ENCODE measurements at places on chromosomes 13 and 19.

DNA sequence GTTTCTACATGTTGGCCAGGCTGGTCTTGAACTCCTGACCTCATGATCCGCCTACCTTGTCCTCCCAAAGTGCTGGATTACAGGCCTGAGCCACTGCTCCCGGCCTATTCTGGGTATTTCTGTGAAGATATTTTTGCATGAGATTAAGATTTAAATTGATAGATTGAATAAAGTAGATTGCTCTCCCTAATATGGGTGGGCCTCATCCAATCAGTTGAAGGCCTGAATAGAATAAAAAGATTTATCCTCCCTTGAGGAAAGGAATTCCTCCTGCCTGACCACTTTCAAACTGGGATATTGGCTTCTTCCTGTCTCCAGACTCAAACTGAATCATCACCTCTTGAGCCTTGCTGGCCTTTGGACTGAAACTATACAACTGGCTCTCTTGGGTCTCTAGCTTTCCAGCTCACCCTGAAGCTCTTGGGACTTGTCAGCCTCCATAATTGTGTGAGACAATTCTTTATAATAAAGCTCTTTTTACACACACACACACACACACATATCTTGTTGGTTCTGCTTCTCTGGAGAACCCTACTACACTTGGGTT, 36.1 kb upstream of the CXCL17 start:
- no peak for DNase-seq

GRCh38 chr13:93375491-93375890, 148.9 kb downstream of the GPC6 start:
- no peak for DNase-seq

DNA sequence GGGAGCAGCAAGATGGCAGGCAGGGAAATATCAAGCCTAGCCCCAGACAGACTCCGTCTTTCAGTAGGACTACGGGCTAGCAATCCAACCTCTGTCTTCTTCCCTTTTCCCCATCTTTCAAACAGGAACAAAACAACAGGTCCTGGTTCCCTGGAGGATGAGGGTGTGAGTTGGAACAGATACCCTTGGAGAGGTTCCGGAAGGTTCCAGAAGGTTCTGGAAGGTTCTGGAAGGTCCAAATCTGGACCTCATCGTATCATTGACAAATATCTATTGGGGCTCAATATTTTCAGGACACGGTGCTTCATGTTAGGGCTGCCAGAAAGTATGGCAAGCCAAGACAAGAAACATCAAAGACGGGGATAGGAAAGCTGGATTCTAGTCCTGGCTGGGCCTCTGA, 28.5 kb upstream of the FEM1A start:
- DNase-seq, result no peak

- DNase-seq, result no peak
These were observed 7.9 kb downstream of the PIP5K1C start for GRCh38 chr19:3692141-3693024.

GRCh38 chr13:50426927-50427326, 411.7 kb downstream of the KCNRG start:
- DNase-seq, result no peak

DNA sequence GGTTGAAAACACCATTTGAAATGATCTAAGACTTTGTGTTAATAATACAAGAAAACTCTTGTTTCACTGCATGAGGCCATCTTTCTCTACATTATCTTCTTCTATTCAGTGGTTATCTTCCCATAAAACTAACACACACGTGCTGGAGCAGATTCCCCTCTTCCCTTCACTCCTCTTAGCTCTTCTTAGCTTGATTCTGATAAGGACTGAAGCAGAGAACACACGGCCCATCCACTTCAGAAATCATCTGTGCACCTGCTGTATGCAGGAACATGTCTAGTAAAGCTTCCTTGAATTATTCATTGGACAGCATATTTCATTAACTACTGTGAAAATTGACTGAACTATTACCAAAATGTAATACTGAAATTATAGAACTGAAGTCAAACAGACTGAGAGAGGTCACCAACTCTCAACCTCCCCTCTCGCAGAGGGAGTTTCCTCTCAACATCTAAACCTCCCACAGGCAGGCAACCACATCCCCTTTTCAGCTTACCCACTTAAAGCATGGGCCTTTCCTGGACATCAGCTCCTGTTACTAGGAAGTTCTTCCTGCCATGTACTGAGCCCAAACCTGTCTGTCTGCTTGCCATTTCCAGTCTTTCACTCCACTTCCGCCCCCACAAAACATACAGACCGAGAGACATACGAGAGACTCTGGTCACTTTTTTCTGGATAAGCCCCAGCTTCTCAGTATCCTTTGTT, 113.9 kb downstream of the CRYL1 start:
- DNase-seq, result peak; percentile 56

DNA sequence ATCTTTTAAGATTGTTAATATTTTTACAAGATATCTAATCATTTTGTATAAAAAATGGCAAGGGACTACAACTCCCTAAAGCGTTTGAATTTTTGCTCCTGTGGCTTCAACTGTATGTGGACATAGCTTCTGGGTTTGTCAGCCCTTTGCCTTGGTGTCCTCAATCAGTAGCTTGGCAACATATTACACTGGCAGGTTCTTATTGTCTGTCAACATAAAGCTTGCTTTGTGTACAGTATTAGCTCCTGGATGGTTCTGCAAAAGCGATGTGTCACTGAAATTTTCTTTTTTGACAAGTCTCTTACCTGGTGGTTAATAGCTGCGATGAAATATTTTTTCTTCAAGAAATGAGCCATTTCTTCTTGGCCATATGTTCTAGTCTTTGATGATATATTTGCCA, 190.0 kb downstream of the HS6ST3 start:
- DNase-seq, result no peak

- DNase-seq, result no peak
These were observed 327.8 kb downstream of the SUCLA2 start for GRCh38 chr13:47673009-47673850.

- no peak for DNase-seq
These were observed 3.1 kb downstream of the SPC24 start for GRCh38 chr19:11152318-11153062.

DNA sequence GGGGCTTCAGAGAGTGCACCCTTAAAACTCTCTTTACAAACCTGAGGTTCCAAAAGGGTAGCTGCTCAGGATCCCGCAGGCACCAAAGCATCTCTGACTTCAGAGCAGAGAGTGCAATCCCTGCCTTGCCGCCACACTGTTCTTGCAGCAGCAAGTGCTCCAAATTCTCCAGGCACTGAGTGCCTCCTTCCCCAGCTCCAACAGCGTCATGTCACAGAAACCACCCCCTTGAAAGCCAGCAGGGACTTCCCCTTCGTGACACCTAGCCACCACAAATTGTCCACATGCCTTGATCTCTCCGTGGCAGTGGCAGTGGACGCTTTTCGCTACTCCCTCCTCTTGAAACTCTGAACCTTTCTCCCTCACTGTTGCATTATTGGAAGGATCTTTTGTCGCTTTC, 39.9 kb downstream of the MBNL2 start:
- no peak for DNase-seq

DNA sequence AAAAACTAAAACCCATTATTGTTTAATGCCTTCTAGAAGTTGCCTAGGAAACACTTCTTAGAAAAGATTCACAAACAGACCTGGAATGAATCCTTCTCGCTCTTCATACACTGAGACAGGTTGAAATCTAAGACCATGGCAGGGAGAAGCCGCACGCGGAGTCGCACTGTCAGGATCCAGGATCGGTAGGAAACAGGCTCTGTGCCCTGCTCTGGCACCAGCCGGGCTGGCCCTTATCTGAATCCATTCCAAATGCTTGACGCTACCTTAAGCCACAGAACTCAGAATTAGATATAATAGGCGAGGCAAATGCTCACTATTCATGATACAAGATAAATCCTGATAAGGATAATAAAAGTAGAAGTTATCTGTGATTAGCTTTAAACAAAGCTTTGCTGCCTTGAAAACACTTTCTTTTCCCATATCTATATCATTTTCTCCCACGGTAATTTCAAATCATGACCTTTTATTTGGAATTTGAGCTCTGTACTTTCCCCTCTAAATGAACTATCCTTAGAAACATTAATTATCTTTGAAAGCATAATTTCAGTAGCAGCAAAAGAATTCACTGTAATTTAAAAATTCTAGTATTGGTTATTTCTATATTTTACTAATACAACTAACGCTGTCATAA, 385.6 kb downstream of the IRS2 start:
- DNase-seq, result no peak

- DNase-seq, result no peak
These were observed 106.6 kb downstream of the RGCC start for GRCh38 chr13:41563984-41564365.

DNA sequence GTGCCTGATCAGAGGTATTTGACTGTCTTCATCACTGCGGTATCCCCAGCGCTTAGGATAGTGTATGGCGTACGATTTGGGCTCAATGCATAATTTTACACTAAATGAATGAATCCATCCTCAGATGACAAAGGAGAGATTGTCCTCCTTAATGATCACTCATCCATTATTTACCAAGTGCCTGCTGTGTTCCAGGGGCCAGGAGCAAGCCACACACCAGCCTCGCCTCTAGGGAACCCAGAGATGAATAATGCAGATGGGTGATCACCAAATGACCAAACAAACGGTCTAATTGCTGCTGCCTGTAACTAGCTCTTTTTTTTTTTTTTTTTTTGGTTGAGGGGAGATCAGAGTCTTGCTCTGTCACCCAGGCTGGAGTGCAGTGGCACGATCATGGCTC, 5.9 kb upstream of the GPR32 start:
- DNase-seq, result no peak

GRCh38 chr13:75197803-75198202, 284.2 kb downstream of the TBC1D4 start:
- DNase-seq, result no peak

DNA sequence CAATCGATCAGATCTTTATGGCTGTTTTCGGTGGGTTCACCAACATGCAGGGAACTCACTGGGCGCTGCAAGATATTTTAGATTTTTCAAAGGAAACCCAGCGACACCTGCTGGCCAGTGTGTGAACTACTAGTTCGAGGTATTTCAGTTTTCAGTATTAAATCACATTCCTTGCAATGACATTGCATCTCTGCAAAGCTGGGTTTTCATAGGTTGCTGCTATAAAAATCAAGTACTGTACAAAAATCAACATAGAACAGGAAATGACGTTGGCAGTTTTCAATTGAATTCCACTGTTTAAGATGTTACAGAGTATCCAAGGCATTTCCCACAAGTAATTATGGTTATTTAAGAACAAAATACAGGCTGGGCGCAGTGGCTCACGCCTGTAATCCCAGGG, 17.6 kb downstream of the LIG1 start:
- DNase-seq, result peak; percentile 38

- no peak for DNase-seq
These were observed 7.1 kb downstream of the SAMD4B start for GRCh38 chr19:39349326-39349725.

DNA sequence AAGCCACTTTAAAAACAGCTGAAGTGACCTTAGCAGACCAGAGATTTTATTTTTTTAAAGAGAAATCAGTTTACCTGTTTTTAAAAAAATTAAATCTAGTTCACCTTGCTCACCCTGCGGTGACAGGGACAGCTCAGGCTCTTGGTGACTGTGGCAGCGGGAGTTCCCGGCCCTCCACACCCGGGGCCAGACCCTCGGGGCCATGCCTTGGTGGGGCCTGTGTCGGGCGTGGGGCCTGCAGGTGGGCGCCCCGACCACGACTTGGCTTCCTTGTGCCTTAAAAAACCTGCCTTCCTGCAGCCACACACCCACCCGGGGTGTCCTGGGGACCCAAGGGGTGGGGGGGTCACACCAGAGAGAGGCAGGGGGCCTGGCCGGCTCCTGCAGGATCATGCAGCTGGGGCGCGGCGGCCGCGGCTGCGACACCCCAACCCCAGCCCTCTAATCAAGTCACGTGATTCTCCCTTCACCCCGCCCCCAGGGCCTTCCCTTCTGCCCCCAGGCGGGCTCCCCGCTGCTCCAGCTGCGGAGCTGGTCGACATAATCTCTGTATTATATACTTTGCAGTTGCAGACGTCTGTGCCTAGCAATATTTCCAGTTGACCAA, 10.8 kb downstream of the PLPPR3 start:
- DNase-seq, result no peak

GRCh38 chr13:78566631-78567030, 36.7 kb downstream of the POU4F1 start:
- DNase-seq, result no peak

GRCh38 chr13:113820813-113821651, 42.8 kb downstream of the GAS6 start:
- no peak for DNase-seq

GRCh38 chr13:74047931-74048600, 86.1 kb downstream of the KLF12 start:
- DNase-seq, result no peak

DNA sequence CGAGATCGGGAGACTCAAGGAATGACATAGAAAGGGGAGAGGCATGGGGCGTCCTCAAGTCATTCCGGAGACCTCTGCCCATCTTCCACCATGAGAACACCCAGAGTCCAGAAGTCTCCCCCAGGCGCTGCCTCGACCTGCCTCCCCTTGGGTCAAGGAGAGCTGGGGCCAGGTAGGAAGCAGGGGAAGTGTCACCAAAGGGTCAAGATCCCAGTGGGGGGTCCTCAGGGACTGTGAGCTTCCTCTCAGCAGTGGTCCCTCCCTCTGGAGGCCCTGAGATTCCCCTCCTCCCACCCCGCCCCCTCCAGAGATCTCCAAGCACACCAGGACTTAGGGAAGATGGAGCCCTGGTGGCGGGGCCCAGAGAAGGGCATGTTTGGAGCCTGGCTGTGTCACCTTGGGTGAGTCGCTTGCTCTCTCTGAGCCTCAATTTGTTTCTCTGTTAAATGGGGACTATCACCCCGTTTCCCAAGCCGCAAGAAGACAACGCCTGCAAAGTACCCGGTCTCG, 919 bp downstream of the DACT3 start:
- DNase-seq, result no peak

GRCh38 chr13:69648340-69649062, 459.1 kb upstream of the ATXN8OS start:
- no peak for DNase-seq

- DNase-seq, result no peak
These were observed 26.1 kb upstream of the CYP2A7 start for GRCh38 chr19:40907968-40908735.

DNA sequence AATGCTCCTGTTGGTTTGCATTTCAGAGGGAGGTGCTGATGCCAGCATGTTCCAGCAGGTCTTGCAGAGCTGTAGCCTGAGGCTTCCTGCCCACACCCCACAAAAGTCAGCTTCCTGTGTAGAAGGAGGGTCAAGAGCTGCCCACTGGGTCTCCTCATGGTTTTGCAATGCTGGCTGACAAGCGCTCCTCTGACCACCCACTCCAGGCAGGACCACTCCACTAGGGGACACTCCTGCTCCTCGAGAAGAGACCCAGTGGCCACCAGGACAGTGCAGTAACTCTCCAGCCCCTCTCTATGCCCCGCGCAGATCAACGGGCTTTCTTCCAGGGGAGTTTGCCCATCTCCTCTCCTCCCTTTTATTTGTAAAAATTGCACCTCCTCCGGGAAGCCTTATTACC, 72.9 kb upstream of the UQCRFS1 start:
- DNase-seq, result no peak

Measured in T-helper 2 cell treated with Interferon-gamma antibody and Interleukin-4, amounts not matched to agents 5 μg/mL and 100 μg/mL, for 36 hours (primary cell).